ENCODE measurements at places on chromosomes 2 and 18. TPM values are rescaled to one million over a fixed set of nuclear protein-coding genes. Genes with fewer than 3 reads are reported as not detected.

GRCh38 chr2:9229470-9229820 is 22.8 kb downstream of the ASAP2 start:
- DNase-seq, result no peak

GRCh38 chr2:237480988-237481525 is 6.0 kb upstream of the MLPH start:
- DNase-seq, result no peak

GRCh38 chr2:152624805-152625204 is 92.5 kb downstream of the PRPF40A start:
- no peak for DNase-seq

GRCh38 chr2:235910067-235910466 is 258.1 kb downstream of the GBX2 start:
- no peak for DNase-seq

Gene ST6GAL2
- total RNA-seq, result 4.5 TPM

Gene CD28
- not detected for total RNA-seq

- DNase-seq, result no peak
Measured at GRCh38 chr2:82317012-82317411, 2012.5 kb upstream of the LRRTM1 start.

- no peak for DNase-seq
Measured at GRCh38 chr2:42673989-42674579, 89.9 kb downstream of the OXER1 start.

GRCh38 chr18:50065039-50065438 is 129.9 kb downstream of the MYO5B start:
- DNase-seq, result no peak

- DNase-seq, result no peak
Measured at GRCh38 chr2:132623096-132623839, 46.7 kb downstream of the LYPD1 start.

Gene LRRTM4
- not detected for total RNA-seq

Gene CPLX4
- total RNA-seq, result not detected

GRCh38 chr2:19677825-19678518 is 223.8 kb downstream of the TTC32 start:
- DNase-seq, result no peak

Measured in kidney epithelial cell (primary cell).